ENCODE measurements at places on chromosomes 13 and 19.
A peak's percentile ranks its signal among the peaks of the same experiment; 100 is the strongest.

DNA sequence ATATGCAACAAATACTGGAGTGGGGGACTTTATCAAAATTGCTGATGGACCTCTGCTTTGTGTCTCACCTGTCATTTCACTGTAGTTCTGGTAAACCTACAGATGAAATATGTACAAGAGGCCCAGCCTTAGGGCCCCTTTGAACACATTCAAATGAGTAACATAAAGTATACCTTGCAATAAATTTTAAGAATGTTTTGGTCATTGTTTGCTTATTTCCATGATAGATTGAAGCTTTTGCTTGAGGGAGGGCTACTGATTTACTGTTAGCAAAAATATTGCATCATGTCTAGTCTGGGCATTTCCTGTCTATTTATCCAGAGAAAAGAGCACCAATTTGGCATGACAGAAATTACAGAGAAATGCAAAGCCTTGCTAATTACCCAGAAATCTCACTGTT, 705.5 kb upstream of the PCDH9 start:
- DNase-seq: no peak

DNA sequence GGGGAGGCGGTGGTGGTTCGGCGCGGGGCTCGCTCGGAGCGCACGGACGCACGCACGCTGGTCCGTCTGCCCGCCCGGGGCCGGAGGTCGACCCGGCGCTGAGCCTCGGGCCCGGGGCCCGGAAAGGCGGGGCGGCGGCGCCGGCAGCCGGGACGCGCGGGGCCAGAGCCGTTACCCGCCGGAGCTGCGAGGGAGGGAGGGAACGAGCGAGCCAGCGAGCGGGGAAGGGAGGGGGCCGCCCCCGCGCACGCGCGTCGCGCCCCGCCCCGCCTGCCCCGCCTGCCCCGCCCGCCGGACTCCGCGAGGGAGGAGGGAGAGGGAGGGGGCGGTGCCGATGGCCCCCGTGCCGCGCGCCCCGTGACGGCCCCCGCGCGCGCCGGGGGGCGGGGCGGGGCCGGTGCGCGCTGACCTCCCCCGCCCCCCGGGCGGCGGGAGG, 15.0 kb downstream of the CIC start:
- DNase-seq: peak; percentile 68

- DNase-seq: no peak
Observed at GRCh38 chr13:73517766-73518165, 459.0 kb downstream of the KLF5 start.

GRCh38 chr13:73933795-73934194, 200.4 kb downstream of the KLF12 start:
- no peak for DNase-seq

DNA sequence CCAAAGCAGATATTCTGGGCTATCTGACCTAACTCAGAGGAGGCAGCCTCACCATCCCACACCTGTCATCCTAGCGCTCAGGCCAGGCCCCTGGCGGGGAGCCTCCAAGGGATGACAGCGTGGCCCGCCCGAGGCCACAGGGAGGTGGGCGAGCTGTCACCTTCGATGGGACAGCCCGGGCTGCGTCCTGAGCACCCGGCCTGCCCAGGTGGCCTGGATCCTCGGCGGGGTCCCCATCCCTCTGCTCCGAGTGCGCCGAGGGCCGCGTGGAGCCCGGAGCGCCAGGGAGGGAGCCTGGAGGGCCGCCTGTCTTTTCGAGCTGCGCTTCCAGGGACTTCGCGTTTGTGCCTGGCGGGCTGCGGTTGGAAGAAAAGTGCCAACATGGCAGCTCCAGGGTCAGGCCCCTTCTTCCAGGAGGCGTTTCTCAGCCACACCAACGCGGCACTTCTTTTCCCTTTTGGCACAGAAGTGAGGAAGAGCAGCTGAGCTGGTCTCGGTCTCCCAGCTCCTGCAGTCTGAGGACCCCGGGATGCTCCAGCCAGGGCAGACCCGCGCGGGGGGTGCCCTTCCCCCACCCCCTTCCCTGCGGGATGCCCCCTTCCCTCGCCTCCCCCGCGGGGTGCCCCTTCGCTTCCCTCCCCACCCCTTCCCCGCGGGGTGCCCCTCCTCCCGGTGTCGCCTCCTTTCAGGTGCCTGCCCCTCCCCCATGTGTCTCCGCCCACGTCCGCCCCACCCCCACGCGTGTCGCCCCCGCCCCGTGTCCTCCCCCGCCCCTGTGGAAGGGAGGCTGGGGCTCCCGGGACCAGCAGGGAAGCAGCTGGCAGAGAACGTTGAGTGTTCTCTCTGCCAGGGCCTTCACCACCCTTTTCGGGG, 42.3 kb downstream of the GJA3 start:
- peak; percentile 35 for DNase-seq
